ENCODE measurements at places on chromosomes 2 and 18. TPM values are rescaled to one million over a fixed set of nuclear protein-coding genes. Genes with fewer than 3 reads are reported as not detected.

The PROKR1 gene
- total RNA-seq = not detected

The CNRIP1 gene
- total RNA-seq = 0.39 TPM

The BOLL gene
- total RNA-seq = not detected

The CPS1 gene
- not detected for total RNA-seq

The GALR1 gene
- total RNA-seq = not detected

The KCNG3 gene
- not detected for total RNA-seq

Measured in natural killer cell (primary cell).